Central memory CD4-positive, alpha-beta T cell (primary cell): ENCODE measurements at places on chromosomes 2 and 18.

DNA sequence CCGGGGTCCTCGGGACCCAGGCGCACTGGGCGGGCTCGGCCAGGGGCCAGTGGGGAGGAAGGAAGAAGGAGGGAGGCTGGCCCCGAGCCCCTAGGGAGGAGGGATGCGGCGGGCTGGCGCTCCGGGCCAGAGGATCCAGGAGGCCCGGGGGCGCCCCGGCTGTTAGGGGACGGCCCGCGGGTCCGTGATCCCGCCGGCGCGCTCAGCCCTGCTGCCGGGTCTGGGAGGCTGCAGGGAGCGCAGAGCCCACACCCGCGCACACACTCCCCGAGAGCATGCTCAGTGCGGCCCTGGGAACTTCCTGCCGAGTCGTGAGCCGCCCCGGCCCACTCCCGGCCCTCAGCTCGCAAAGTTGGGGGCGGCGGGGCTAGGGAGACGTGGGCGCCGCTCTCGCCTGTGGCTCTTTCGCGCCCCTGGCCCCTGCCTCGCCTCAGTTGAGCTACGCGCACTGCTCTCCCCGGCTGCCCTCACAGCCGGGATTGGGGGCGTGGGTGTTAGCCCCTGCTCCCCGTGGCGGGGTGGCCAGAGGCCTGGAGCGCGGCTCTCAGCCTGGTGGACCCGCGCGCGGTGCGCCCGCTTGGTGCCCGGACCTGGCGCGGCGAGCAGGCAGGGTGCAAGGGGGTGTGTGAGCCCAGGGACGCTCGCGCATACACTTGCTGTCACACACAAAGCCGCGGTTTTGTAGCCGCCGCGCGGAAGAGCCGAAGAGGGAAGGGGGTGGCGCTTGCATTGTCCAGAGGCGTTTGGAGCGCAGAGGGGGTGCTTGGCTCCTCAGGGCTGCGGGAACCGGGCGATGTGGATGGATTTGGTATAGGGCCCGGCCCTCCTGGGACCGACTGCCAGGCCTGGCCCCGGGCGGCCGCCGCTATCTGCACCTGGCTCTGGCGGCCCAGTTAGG is 132.9 kb upstream of the MGAT5 start:
- DNase-seq = peak; percentile 63

DNA sequence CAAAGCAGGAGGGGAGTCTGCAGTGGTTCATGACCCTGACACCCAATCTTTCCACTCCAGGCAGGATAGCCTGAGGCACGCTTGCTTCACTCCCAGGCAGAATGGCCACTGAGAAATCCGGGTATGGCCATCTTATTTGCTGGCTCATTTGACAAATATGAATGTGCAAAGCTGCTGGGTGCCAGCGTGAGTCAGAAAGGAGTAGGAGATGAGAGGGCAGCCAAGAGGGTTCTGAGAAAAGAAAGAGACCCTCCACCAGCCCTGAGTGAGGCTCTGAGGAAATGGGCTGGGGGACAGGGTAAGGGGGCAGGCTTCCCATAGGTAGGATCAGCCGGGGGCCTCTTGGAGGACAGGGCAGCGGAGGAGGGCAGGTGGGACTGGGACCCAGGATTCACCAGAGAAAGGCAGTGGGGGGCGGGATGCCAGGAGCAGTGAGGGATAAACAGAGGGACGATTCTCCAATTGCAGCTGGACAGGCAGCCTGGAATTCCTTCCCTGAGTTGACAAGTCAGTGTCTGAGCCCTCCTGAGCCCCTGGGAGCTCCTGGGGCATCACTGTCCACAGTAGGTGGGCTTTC is 15.2 kb downstream of the RAMP1 start:
- DNase-seq = no peak

DNA sequence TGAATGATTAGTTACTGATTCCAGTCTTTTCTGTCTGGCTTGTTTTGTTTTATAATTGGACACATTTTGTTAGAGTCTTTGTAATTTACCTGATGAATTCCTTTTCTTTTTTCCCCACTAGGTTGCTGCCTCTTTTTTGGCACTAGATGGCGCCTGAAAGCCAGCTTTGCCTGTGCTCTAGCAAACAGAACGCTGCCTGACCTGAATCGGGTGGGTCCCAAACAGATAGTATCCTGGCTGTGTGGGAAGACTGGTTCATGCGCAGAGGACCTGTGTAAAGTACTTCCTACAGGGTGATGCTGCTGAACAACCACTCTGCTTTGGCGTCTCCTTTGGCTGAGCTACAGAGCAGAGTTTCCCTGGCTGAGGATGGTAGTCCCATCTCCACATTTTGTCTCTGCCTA is 288.2 kb downstream of the IKZF2 start:
- DNase-seq = no peak

DNA sequence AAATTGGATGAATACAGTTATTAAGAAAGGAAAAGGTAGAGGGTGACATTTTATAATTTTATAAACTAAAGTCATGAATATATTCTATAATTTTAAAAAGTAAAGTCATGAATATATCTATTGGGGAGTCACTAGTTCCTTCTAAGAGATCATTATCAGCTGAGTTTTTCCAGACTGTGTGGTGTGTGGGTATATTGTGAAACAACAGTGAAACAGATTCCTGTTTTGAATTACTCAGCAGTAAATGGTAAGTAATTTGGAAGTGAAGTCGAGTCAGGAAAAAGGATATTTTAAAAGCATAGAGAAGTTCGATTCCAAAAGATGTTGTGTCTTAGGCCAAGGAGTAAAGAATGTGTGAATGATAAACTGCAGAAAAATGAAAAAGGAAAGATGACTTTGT is 1018.2 kb upstream of the NXPH2 start:
- DNase-seq = no peak

GRCh38 chr18:39698436-39698835 is 2132.8 kb upstream of the CELF4 start:
- DNase-seq = no peak

DNA sequence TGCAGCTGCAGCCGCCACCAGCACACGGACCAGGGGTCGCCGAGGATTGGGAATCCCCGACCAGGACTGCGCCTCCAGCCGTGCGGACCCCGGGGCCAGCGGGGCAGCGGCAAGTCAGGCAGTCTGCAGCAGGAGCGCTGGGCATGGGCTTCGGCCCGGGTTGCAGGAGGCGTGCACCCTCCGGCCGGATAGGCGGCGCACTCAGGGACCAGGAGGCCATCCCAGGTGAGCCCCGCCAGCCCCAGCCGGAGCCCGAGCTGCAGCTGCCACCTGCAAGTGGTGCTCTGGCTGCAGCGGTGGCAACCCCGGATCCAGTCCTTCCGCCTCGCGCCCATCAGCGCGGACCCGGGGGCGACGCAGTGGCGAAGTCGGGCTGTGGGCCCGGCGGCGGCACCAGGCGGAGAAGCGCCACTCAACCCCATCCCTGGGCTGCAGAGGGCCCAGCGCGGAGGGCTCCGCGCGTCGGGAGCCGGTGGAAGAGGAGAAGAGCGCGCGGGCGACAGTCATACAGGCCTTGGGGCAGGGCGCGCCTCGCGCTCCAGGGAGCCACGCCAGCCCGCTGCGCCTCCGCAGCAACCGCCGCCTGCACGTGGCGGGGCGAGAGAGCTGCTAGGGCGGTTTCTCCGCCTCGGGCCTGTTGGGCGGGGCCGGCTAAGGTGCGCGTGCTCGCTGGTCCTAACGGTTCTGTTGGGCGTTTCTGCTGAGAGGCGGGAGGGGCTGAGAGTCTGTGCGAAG is 73.8 kb downstream of the RPIA start:
- no peak for DNase-seq

DNA sequence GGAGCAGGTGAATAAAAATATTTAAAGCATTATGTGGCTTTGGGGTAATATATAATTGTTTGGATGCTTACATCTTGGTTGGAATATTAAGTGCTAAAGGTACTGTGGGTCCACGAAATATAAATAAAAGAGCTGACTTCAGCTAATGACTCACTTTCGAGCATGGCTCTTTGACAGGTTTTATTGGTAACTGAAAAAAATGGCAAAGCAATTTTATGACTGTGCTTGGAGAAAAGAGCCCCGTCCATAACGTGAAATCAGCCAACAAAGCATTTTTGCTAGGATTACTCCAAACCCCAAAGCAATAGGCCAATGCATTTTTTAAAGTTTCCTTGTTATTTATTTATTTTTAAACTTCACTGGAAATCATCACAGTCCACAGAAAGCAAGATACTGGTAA is 397.2 kb upstream of the CDH19 start:
- DNase-seq = no peak

DNA sequence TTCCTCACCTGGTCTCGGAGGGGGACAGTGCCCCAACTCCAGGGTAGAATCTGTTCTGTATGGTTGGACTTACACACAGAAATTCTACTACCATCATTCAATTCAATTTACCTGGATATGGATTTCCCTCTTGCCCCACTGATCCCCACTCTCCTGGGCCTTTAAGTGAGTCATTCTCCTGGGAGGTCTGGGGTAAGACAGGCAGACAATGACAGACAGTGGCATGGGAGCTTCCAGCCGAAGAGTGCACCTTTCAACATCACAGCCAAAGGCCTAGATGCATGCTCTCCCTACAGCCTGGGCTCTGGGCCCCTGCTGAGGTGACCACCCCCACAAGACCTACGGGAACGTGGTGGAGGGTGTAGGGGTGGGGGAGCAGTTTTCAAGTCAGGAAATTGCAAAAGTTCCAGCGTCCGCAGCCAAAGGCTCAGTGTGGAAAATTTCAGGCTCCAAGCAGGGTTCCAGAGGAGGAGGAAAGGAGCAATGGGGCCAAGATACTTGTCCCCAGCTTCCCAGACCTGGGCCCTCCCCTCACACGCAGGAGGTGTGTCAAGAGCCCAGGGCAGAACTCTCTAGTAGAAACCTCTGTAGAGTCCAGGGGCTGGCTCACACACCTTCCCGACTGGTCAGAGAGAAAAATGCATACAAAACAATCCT is 296.4 kb downstream of the CYP26B1 start:
- no peak for DNase-seq

- peak; percentile 33 for DNase-seq
Observed at GRCh38 chr18:74942319-74942910, 266.5 kb downstream of the PTGR3 start.

GRCh38 chr2:47907039-47907781 is 912 bp upstream of the FBXO11 start:
- DNase-seq = peak; percentile 81

DNA sequence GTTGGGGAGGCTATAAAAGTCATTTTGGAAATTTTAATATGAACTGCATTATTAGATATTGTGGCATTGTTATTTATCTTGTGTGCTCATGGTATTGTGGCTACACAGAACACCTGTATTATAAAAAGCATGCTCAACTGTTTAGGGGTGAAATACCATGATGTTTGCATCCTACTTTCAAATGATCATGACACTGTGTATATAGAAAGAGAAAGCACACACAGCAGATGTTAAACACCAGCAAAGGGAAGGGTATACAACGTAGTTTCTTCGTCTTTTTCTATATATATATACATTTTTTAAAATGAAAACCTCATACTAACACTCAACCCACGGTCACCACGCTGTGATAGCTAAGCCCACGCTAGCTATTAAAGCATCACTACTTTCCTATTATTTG is 27.1 kb downstream of the STARD7 start:
- DNase-seq = no peak

GRCh38 chr18:40911582-40912254 is 1043.3 kb upstream of the PIK3C3 start:
- DNase-seq = no peak

GRCh38 chr2:65146078-65146477 is 16.2 kb upstream of the RAB1A start:
- DNase-seq = no peak

DNA sequence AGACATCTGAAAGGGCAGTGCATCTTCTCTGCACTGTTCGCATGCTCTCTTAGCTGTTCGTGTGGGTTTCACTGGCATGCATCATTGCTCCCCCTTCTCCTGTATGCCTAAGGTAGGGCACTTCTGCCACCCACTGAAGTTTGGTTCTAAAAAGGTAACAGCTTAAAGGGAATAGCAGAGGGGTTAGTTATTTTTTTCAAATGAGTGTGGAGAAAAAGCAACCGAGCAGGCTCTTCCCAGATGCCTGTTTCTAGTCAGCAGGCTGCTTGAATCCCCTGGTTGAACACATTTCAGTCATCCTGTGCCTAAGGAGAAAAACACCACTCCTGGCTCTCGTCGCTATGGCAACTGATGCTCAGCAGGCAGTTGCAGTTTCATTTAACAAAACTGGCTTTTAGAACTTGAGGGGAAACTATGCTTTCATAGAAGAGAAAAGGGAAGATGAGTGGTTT is 69.8 kb upstream of the GALNT3 start:
- no peak for DNase-seq

DNA sequence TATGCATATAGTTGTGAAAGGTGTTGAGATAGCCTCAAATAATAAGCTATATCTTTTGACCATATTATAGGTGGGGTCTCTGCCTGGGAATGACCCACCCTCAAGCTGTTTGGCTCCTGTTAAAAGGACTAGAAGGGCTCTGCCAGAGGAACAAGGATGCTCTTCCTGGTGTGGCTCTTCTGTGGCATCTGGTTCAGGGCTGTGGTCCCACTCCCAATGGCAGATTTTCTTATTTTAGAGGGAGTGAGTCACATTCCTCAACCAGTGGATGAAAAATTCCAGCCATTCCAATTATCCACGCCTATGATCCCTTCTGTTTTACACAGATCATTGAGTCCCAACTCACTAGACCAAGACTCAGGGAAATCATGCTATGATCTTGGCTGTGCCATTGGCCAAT is 119.9 kb downstream of the PARD3B start:
- no peak for DNase-seq

DNA sequence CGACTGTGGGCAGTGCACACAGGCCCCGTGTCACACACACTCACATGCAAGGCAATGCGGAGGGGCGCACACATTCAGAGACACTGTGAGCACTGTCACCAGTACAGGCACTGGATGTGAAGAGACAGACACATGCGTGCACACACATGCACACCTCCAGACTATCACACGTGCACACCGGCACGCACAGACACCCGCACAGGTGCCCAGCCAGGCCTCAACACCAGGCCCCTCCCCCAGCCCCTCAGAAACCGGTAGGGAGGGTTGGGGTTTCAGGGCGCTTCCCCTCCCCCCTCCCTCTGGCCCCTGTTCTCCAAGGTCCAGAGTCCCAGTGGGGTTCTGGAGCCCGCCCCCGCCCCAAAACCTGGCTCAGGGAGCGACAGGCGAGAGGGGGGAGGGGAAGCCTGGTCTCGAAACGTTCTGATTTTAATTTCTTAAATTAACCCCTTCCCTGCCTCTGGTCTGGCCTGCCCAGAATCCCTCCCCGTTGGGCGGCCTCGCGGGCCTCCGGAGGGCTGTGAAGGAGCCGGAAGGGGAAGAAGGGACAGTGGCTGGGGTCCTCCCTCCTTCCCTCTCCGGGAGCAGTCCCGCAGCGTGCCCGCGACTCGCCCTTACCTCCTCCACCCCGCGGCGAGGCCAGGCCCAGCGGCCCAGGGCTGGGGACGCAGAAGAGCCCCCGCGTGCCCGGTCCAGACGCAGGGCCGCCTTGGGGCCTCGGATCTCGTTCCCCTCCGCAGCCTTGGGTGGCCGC is 558 bp downstream of the FBXO41 start:
- DNase-seq = no peak

- no peak for DNase-seq
Observed at GRCh38 chr2:240809276-240809675, 10.7 kb downstream of the KIF1A start.

DNA sequence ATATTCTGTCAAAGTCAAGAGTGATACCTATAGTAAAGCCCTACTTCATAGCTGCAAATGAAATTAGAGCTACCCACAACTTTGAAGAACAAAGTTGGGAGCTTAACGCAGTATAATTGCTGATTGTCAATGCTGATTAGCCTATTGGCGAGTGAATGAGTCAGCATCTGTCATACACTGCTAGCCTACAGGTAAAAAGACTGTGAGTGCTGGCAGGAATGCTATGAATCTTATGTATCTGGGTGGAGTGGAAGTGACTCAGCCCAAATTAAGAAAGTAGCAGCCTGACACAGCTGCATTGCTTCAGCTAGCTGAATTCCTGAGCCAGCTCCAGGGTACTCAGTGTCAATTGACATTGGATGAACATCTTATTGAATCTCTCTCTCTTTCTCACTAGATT is 179.4 kb upstream of the DCC start:
- DNase-seq = no peak
